Effector CD8-positive, alpha-beta T cell (primary cell): ENCODE measurements at places on chromosomes 2 and 18.

- DNase-seq = no peak
Measured at GRCh38 chr2:119550856-119551255, 6.6 kb downstream of the CFAP221 start.

DNA sequence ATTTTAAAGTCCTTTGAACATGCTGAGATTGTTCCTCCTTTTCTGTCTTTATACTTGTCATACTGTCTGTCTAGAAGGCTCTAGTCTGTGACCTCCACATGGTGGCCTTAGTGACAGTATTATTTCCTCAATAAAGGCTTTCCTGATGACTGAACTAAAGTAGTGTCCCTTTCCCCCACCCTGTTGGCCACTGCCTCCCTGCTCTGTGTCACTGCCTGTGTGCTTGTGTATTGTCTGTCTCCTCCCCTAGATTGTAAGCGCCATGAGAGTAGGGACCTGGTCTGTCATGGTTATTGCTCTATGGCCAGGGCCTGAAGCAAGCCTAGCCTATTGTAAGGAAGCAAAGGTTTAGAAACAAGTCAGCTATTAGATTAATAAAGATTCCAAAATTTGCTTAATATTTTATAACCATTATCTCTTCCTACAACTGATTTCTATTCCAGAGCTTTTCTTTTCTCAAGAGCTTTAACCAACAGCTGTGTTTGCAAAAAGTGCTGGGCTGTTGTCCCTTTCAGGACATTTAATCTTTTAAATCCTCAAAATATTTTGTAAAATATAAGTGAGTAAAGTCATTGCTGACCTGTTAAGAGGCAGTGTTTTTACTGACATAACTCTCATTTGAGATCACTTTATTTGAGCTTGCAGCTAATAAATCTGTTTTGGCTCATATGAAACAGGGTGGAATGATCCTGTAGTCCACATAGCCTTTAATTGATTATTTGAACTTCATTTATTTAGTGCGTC, 35.5 kb downstream of the DIS3L2 start:
- no peak for DNase-seq

DNA sequence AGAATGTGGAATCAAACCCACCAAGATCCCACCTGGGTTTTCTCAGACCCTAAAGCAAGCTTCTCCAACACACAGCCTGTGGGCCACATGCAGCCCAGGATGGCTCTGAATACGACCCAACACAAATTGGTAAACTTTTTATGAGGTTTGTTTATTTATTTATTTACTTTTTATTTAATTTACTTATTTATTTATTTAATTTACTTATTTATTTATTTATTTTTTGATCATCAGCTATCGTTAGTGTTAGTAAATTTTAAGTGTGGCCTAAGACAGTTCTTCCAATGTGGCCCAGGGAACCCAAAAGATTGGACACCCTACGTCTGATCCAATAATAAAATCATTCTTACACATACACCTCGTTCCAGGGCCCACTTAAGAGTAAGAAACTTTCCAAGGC, 1451.1 kb downstream of the LRP1B start:
- no peak for DNase-seq

- DNase-seq = no peak
Measured at GRCh38 chr2:178629463-178629862, 149.2 kb downstream of the PLEKHA3 start.

DNA sequence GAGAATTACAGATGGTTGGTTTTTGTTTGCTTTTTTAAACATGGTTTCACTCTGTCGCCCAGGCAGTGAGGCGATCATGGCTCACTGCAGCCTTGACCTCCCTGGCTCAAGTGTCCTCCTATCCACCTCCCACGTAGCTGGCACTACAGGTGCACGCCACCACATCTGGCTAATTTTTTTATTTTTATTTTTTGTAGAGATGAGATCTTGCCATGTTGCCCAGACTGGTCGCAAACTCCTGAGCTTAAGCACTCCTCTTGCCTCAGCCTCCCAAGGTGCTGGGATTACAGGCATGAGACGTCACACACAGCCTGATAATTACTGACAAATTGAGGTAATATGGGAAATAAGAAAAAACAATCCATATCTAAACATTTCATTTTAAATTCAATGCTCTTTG, 110.5 kb upstream of the ZSWIM2 start:
- no peak for DNase-seq

GRCh38 chr2:24049485-24050021, at the start of gene FKBP1B:
Gene FKBP1B (plus strand): TSS chr2:24049741. CDS start chr2:24049850, 109 bp downstream.
- DNase-seq = peak; percentile 33

- no peak for DNase-seq
Measured at GRCh38 chr2:239830121-239831000, 194.8 kb downstream of the NDUFA10 start.

- DNase-seq = no peak
Measured at GRCh38 chr2:112110966-112111365, 27.2 kb upstream of the FBLN7 start.

DNA sequence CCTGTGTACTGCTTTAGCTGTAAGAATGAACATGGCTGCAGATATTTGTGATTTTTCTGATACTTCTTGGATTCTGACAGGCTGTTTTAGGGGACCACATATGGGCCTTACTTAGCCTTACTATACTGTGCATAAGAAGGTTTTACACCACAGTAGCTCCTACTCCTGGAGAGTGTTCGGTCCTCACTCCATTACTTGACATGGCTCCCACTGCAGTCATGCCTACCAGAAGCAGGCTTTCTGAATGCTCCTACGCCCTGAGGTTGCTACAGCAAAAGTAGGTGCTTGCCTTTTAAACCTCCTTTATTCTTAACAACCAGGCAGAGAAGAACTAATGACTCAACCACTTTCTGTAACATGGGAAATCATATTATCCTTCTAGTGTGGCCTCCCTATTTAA, 125.2 kb upstream of the MAP2 start:
- no peak for DNase-seq

DNA sequence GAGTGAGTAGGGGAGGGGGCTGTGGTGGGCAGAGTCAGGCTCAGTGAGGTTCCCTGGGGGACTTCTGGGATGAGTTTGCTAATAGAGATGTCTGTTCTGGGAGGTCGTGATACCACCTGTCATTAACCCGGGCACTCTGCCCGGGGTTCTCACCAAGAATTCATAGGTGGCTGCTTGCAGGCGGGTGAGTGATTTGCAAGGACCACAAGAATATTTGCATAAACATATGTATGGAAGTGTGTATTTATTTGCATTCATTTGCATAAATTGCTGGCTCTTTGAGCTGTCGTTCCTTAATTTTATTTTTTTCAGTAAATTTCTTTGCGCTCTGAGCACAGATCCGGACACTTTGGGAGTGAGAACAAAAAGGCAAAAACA, 260.0 kb downstream of the ATAD2B start:
- no peak for DNase-seq

DNA sequence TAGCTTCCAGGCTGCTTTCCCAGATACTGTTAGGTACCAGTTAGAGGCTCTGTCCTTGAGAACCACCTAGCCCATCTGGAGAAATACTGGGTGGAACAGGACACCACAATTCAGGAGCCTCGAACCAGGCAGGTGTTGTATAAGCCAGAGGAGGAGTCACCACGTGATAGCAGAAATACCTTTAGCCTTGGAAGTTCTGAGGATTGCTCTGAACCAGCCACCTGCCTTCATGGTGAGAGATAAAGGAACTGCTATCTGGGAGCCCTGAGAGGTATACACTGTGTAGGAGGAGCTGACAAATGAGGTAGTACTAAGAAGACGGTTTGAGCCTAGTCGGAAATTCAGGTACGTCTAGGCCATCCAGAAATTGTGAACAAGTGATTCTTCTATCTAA, 7.6 kb upstream of the GPBAR1 start:
- no peak for DNase-seq

GRCh38 chr2:237564526-237565131, 1.7 kb upstream of the PRLH start:
- no peak for DNase-seq

DNA sequence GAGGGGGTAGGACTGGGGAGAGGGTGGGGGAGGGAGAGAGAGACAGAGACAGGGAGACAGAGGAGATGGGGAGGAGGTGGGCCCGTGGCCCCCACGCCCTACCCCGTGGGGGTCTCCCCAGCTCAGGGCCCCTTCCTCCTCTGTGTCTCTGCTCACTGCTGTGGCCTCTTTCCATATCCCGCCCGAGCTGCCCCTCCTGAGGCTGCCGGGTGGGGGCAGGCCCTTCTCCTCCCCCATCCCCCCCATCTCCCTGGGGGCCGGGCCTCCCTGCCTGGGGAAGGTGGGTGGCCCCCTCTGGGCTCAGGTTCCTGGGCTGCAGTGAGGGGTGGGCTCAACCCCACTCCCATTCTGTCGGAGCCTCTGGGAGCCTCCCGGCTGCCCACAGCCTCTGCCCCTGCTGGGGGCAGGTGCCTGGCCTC, 332 bp upstream of the PDCD1 start:
- DNase-seq = no peak

DNA sequence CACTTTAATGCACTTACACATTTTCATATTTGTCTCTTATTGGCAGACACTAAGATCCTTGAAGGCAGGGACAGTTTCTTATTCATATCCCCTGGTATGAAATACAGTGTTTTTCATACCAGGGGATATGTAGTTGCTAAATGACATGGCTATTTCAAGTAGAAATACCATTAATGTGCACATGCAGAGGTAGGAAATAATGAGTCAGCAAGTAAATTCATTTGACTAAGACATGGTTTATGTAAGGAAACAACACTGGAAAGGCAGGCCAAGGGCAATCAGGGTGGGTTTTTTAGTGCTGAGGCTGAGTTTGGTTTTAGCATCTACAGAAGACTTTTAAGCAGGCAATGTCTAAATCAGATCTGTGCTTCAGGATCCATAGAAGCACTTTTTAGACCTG, 155.9 kb downstream of the WDPCP start:
- DNase-seq = no peak

DNA sequence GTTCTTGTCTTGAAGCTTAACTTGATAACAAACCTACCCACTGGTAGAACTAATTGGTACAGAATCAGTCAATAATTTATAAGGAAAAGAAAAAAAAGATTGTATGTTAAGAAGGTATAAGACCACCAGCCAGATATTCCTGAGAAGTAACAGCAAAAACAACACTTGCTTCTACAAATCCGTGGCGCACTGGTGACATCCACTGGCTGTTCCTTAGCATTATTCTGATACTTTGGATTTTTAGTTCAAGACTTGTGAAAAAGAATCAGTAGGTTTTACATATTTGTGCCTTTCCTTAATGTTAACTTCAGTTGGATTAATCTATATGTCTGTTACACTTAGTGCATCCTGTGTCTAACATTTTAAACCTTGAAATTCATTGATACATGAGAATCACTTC, 141.8 kb downstream of the GRB14 start:
- DNase-seq = no peak

DNA sequence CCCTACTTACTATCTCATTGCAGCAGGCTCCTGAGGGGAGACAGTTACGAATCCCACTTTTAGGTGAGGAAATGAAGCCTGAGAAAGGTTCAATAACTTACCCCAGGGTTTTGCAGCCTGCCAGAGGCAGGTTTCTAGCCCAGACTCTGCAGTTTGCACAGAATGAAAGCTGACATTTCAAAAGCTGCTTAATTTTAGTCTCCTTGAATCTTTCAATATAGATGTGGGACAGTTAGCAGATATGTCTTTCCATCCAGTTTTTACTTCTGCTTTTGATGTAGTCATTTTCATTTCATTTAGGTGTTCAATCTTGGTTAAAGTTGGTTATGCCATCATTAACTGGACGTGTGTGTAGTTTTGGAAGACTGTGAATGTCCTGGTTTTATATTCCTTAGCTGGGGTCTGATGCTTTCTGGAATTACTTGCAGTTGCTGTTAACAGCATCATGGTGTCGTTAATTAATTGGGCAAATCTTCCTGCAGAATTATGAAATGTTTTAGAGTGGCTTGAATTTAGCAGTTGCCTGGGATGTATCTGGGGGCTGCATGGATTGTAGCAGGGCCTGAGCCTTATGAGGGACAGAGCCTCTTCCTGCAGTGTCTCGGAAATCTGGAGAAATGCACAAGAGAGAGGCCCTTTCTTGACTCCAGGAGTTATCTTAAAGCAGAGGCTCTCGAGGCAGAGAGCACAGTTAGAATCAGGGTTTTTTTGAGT, 100.8 kb downstream of the ZNF532 start:
- DNase-seq = no peak

- DNase-seq = no peak
Measured at GRCh38 chr2:148483665-148484064, 160.9 kb upstream of the EPC2 start.

DNA sequence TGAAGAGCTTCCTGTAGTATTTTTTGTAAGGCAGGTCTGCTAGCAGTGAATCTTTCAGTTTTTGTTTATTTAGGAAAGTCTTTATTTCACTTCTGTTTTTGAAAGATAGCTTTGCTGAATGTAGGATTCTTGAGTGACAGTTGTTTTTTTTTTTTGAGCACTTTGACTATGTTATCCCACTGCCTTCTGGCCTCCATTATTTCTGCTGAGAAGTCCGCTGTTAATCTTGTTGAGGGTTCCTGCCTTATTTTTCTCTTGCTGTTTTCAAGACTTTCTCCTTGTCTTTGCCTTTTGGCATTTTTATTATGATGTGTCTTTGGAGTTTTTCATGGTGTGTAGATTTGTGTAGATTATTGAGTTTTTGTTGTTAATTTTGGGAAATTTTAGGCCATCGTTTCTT, 21.9 kb downstream of the RBFA start:
- DNase-seq = no peak

DNA sequence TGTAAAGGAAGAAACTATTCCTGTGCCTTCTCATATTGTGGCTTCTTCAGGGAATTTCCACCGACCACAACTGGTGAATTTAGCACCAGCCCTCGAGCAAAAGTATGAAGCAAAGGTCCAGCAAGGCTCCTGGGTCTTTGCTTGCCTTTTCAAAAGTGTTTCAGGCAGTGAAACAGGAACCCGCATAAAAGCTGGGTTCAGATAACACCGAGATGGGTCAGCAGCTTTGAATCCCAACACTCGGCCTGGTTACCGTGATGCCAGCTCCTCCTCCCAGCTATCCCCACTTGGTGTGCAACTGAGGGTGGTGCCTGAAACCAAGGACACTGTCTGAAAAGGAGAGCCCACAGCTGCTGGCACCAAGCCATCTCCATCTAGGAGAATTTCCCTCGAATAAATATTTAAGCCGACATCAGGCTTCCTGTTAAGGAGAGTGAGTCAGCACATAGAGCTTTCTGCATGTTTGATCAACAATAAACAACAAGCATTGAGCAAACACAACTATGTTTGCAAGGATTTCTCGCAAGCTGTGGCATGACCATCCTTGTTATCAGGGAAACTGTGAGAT, 69.5 kb downstream of the ANTXR1 start:
- no peak for DNase-seq

GRCh38 chr2:176758426-176758825, 454.2 kb upstream of the HNRNPA3 start:
- no peak for DNase-seq

DNA sequence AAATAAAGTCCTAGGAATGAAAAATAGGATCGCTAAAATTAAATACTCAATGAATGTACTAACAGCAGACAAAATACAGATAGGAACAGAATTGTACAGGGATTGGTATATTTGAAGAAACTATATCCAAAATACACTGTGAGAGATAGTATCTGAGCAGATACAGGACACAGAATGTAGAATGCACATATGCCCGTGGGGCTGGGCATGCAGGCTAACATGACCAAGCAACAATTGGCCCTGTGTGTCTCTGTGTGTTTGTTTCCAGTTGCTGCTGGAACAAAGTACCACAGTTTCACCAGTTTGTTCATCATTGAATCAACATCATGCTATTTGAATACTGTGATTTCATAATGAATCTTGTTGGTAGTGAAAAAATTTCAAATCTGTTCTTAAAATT, 127.6 kb downstream of the PMAIP1 start:
- no peak for DNase-seq
